Esophagus squamous epithelium (tissue), 5 donors: ENCODE measurements at places on chromosomes 5 and 9.

DNA sequence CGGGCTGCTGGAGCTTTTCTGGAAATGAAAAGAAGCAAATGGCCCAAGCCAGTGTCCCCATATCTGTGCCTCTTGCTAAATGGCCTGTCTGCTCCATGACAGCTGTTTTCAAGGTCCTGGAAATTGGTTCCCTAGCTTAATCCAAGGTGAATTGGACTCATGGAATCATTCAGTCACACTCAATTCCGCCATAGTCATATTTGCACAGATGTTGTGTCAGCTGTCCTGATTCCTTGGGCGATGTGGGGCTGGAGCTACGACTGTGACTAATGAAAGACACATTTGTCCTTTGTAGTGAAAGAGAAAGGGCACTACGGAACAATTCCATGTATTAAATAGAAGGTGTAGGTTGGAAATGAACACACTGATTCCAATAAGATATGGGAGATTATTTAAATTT, 102.9 kb upstream of the MEGF10 start:
- no peak for DNase-seq

DNA sequence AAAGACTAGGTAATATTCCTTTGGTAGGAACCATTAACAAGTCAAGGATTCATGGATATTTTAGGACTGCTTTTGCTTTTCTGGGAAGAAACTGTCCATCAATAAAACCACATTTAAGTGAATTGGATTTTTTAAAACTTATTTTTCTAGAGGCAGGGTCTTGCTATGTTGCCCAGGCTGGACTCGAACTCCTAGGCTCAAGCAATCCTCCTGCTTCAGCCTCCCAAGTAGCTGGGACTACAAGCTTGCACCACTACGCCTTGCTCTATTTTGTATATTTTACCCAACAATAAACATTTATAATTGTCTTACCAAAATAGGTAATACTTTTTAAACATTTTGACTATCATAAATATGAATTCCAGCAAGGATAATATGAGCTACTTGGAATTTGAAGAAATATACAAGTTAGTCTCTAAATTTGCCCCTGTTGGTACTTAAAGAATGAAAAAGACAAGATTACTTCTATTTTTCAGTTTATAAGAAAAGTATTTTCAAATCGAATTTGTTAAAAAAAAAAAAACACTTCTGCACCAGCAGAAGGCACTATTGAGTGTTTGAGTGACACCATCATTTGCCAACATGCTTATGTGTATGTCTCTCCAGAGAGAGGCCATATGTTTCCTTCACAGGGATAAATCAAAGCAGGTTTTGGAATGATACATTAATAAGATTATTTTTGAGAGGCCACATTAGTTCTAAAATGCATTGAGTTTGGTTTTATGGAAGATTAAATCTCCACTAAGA, 60.0 kb upstream of the CARTPT start:
- no peak for DNase-seq

DNA sequence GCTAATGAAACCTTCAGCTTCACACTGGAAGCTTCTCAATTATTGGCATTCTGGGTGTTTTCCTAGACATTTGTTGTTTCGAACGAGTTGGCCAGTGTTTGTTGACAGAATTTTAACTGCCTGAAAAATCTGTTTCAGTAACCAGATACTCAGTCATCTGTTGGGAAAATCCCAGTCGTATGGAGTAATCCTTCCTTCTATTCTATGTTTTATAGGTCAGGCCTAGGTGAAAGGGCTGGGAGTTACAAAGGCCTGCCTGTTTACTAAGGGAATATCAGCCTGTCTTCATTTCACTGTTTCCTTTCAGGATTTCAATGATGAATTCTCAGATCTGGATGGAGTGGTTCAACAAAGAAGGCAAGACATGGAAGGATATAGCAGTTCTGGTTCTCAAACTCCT, 59.9 kb downstream of the GRAMD2B start:
- no peak for DNase-seq

DNA sequence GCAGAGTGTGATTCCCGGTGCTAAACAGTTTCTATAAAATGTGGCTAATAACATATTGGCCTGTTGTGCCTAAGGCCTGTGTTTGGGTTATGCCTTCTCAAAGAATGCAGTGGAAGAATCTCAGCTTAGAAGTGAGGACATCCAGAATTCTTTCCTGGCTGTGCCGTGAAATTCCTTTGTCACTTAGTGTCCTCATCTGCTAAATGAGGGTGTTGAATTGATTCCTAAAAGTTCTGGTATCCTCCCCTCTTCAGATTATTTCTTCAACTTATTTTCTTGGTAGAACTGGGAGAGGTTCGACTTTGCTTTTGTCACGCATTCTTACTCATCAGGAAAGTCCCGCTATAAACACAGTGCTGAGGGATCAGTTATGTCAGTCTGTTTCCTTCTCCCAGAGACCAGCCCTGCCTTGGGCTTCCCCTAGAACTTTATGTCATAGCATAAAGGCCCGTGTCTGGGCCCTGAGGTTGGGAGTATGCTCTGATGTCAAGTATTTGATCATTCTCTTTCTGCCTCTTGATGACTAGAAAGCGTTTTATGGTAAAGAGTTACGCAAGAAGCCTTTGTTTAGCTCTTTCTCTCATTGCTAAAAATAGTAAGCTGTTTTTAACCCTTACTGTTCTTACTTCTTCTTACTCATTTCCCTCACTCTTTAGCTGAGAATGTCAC, 29.5 kb downstream of the MTAP start:
- no peak for DNase-seq

DNA sequence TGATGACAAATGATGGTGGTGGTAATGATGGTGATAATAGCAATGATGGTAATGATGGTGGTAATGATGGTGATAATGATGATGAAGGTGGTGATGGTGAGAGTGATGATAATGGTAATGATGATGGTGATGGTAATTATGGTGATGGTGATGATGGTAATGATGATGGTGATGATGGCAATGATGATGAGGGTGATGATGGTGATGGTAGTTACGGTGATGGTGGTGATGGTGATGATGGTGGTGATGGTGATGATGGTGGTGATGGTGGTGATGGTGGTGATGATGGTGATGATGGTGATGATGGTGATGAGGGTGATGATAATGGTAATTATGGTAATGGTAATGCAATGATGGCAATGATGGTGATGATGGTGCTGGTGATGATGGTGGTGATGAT, 91.1 kb downstream of the DAP start:
- no peak for DNase-seq

GRCh38 chr5:16043349-16043965, 136.1 kb downstream of the MARCHF11 start:
- DNase-seq, result no peak

GRCh38 chr5:172595596-172596455, 45.2 kb upstream of the NEURL1B start:
- DNase-seq, result no peak

- no peak for DNase-seq
These were observed 730.1 kb downstream of the NR2F1-AS1 start for GRCh38 chr5:92850886-92851285.

DNA sequence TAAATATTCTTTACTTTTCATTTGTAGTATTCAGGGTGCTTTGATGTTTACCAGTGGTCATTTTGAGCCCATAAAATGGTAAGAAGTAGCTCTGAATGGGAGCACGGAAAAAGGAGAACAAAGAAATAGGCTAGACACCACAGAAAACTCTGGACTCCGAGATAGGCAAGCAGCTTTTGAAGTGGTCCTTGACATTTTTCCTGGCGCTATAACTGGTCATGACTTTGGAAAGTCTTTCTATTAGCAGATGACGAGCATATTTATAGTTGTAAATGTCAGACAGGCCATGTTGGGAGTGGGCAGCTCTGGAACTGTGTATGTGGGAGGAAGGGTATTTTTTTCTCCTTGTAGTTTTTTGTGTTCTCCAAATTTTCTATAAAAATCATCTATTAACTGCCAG, 126.1 kb upstream of the POC5 start:
- no peak for DNase-seq

DNA sequence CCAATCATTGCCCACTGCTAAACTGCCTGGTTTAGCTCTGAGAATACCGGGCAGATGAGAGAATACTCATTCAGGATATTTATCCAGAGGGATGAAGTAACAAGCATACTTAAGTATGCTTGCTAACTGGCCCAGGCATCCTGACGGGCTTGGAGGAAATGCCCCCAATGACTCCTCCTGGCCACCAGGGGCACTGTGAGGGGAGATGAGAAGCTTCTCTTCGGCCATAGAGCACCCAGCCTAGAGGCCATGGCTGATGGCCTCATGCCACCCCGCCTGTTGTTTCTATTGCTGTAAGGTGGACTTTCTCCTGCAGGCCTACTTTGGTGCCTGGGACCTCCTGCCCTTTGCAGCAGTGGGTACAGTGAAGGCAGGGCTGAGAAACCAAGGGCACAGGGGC, 134.5 kb upstream of the FSTL4 start:
- no peak for DNase-seq

DNA sequence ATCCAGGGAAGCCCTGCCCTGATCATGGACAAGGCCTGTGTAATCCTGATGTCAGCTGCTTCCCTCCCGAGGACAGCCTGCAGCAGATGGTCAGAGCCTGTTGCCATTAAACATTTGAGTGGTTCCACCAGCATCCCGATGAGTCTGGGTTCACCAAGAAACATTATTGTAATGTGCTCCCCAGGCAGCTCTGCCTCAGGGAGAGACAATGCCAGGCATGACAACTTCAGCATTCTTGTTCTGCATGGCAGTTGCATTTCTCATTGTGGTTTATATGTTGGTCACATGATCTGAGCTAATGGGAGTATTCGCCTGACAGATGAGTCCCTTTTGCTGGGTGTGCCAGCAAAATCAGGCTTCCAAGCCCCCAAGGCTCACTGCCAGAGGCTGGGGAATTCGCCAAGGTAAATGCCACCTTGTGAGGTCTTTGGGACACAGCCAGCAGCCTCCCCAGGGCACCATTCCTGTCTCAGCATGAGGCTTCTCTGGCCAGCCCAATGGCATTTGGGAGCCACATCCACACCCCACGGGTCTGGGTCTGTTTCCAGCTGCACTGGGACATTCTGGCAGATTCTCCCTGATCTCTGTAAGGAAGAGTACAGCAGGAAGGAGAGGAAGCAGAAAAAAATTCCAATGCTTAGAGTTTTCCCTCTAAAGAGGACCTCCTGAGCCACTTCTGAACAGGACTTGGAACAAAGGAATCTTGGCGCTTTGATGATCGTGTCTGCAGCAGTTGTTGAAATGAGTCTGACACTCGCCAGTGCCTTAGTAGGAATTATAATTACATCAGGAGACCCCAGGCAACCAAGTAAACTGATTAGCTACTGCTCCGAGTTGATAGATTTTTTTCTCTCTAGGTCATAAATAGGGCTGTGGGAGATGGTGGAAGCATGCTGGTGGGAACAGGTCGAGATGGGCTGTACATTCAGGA, 18.7 kb downstream of the KCNIP1 start:
- DNase-seq, result no peak

GRCh38 chr9:88017096-88017495, 42.8 kb upstream of the CDK20 start:
- DNase-seq, result no peak

DNA sequence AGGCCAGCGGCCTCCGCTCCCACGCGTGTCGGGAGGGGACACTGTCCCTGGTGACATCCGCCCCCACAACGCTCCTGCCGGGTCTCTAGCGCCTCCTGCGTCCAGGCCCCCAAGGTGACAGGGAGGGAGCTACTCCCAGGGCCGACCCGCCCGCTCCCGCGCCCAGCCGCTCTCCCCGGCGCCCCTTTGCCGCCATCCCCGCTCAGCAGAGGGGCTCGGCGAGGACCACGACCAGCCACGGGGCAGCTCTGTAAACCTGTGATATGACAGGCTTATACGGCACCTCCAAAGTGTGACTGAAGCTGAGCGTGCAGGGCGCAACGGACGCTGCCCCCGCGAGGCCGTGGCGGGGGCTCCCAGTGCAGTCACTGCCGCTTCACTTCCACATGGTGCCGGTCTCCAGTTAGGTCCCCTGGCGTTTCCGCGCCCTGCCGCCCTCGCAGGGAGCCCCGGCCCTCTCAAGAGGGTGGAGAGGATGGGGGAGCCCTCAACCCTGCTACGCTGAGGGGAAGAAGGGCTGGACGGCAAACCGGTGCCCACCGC, 978 bp upstream of the ADCY2 start:
- DNase-seq, result no peak

DNA sequence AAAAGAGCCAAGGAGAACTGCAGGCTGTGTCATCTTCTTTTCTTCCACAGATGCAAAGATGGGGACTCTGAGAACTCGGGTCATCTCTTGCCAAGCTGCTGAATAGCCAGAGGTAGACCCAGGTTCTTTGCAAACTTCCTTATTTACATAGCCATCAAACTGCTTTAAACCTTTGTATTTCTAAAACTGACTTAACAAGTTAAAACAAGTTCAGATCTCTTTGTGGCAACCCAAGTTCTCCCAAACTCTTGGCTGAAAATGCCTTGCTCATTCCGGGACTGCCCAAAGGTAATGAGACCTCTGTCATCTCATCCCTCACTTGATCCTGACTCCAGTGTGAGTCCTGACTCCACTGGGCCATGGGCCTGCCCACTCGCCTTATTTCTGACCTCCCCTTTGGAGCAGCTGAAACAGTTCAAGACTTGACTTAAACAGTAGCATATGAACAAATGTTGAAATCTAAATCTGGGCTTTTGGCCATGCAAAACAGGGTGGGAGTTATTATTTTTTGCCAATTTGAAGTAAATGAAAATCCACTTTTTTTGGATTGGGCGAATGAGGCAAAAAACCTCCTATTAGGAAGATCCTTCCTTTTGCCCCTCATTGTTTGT, 50.6 kb downstream of the FBXL7 start:
- no peak for DNase-seq

GRCh38 chr5:153400931-153401330, 89.5 kb upstream of the GRIA1 start:
- no peak for DNase-seq

DNA sequence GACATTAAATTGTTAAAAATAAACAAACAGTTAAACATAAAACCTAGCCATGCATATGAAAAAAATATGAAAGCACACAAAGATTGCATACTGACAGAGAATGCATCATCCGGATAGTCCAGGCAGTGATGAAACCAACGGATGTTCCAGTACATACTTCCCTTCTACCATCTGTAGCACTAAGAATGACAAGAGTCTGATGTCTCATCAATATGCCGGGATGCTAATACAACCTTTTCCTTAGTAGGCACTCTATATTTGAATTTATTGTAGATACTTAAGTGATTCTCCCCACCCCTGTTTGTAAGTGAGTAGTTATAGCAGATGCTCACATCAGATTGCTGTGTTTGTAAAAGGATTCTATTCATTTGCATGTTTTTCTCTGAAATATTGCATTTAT, 571.2 kb upstream of the WWC1 start:
- DNase-seq, result no peak

DNA sequence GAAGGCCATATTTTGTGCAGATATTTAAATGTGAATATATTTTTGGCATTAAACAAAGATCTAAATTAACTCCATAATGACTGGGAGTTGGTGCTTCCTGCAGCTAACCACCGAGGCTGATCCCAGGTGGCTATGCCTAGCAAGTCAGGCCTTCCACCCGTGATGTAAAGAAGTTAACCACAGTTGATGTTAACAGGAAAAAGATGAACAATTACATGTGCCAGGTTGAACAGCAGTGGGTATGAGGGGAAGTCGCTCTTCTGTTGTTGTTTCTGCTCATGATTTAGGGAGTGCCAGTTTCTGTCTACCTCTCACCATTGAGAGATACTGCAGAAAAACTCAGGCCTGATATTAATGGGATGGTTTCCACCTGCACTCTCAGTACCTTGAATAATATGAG, 334.3 kb downstream of the EBF1 start:
- no peak for DNase-seq
